ENCODE measurements at places on chromosomes 16 and 17.
A peak's percentile ranks its signal among the peaks of the same experiment; 100 is the strongest.

GRCh38 chr16:22424161-22424937, 49.9 kb upstream of the CDR2 start:
- no peak for ATAC-seq

DNA sequence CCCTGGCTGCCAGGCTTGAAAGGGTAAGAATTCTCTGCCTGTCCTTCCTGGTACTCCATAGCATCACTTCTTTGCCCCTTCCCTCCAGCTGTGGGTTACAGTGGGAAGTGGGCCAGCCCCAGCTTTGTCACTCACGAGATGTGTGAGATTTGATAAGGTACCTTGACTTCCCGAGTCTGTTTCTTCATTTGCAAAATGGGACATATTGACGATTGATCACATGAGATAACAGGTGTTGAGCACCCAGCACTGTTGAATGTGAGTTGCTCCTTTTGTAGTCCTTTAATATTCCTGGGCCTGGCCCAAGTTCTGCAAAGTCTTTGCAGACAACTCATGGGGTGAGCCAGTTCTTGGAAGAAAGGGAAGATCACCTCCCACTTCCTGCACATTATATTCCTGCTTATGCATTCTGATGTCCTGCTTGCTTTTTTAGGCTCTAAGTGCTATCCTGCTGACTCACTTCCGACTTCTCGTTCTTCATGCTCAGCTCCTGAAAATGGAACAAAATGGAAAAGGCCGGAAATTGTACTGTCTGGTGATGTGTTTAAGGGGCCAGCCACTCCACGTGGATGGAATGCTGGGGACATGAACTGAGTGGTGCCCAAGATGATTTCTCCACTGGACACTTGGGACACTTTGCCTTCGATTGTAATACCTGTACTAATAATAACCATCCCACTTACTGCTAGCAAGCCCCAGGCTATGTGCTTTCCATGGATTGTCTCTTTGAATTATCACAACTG, 8.3 kb upstream of the NLK start:
- no peak for ATAC-seq

DNA sequence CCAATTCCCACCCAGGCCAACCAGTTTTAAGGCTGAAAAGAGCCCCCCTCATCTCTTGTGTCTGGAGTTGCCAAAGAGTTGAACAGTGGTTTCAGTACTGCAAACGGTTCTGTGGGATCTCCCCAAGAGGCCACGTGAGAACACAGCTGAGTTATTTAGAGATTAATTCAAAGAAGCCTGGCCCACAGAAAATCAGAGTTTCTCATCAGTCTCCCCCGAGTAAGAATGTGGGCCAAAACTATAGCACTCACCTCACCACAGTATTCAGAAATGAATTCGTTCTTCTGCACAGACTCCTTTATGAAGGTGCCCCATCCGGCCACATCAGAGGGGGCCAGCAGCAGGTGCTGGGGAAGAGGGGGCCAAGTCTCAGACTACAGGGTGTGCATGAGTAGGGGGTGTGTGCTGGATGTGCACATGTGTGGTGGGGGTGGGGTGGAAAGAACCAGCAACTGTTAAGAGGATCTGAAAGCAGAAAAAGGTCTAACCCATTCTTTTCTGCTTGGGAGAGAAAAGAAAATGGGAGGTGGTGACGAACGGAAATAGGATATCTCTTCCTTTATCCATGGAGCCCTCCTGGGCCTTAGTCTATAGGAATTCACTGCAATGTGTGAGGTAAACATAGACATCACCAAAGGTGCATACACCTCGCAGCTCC, 22.6 kb downstream of the CNTNAP1 start:
- peak; percentile 92 for ATAC-seq

DNA sequence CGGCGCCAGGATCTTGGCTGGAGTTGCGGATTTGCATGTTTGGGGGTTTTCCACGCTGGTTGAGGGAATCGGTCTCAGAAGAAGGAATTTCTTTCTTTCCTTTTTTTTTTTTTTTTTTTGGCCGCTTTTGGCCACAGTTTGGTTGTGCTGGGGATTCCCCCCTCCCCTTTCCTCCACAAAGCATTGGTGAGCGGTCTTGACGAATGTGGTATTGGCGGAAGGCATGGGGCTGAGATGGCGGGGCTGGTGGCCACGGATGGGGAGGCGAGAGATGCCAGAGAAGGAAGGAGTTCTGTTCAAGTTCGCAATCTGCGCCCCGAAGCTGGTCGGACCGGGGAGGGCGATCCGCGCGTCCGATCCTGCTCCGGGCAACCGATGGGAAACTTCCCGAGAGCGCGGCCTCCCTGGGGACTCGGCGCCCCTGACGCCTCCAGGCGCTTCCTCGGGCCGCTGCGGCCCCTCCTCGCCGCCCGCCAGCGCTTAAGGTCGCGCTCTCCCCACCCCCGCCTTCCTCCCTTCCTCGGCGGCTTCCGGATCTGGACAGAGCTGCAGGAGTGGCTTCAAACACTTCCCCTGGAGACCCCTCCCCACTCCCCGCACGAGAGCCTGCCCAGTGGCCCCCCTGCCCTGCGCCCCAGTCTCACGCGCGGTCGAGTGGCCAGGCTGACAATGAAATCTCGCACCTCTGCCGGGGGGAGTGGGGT, 43.2 kb downstream of the RAI1 start:
- no peak for ATAC-seq

- no peak for ATAC-seq
Measured at GRCh38 chr17:278055-278675, 74.4 kb downstream of the RPH3AL start.

DNA sequence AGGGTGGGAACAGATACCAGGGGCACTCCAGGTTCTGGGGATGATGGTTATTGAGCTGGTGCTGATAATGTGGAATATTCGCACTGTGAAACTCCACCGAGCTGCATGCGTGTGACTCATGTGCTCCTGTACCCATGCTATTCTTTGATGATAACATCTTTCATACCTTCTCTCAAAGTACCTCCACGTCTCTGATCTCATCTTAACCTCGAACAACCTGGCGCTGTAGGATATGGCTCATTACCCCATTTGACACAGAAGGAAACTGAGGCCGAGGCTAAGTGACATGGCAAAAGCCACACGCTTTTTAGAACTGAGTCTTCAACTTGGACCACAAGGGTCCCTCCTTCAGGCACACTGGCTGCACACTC, 30.2 kb upstream of the MRPS23 start:
- peak; percentile 86 for ATAC-seq

DNA sequence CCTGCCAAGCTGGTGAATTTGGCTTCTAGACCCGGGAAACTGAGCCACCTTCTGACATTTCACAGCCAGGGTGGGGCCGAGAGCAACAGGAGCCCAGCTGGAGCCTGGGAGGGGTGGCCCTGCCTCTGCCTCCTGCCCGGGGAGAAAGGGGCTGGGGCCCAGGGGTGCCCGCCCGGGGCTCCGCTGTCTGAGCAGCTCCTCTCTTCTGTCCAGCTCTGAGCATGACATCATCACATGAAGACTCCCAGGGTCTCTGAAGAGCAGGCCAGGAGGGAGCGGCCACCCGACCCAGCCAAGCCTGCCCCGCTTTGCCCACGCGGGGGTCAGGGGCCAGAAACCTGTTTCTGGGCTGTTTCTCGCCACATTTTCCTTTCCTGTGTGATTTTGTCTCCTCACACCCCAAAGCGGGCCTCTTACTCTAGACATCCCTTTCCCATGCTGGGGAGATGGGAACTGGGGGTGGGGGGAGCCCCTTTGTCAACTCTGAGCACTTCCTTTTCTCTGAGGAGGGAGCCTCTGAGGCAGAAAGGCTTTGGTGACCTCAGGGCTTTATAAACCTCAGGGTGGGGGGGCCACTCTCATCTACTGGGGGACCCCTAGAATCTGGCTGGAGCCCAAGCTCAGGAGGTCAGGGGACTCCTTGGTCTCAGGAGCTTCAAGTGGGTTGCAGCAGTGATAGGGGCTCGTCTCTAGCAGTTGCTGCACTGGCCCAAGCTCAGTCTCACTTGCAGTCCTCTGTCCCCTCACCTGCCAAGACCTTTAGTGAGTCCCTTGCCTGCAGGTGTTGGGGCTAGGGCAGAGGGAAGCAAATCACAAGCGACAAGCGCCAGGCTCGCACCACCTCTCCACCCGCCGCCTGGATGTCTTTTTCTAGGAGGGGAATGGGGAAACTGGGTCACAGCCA, 7.6 kb downstream of the UBALD2 start:
- peak; percentile 17 for ATAC-seq

DNA sequence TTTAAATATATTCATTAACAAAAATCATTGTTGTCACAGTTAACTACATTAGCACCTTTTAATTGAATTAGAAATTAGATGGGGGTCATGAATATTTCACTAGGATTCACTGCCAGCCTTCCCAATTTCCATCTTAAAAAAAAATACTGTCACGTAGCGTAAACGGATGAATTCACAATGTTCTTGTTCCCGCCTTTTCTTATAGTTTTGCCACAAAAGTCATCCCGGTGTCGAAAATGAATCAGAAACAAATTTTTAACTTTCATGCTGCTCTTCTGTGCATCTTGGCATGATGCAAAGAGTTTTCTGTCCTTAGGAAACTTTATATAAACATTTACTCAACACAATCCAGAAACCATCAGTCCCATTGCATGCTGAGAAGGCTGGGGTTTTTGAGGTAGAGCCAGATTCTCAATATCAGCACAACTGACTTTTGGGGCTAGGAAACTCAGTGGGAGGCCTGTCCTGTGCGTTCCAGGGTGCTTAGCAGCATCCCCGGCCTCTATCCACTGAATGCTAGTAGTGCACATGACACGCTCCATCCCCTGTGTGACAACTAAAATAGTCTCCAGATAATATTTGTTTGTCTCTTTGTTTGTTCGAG, 252.9 kb upstream of the XYLT1 start:
- no peak for ATAC-seq

DNA sequence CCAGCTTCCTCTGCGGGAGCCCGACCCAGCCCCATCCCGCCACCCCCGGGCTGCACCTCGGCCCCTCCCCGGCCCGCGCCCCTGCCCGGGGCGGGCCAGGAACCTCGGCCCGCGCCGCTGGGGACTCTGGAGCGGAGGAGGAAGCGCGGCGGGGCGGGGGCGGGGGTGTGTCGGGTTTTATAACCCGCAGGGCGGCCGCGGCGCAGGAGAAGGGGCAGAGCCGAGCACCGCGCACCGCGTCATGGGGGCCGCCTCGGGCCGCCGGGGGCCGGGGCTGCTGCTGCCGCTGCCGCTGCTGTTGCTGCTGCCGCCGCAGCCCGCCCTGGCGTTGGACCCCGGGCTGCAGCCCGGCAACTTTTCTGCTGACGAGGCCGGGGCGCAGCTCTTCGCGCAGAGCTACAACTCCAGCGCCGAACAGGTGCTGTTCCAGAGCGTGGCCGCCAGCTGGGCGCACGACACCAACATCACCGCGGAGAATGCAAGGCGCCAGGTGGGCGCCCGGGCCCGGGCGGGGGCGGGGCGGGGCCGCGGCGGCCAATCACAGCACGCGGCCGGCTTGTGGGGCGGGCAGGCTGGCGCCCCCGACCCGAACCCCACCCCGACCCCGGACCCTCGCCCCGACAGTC, at the start of gene ACE:
TSS of gene ACE (plus strand) at position 208 of the 626 bp plus-strand sequence. CDS start at position 242, 34 bp downstream.
- ATAC-seq, result peak; percentile 52

Measured in activated CD4-positive, CD25-positive, alpha-beta regulatory T cell treated with anti-CD3 and anti-CD28 coated beads, Interleukin-2, amount 50 U/mL, for 24 hours (primary cell).